ENCODE measurements at places on chromosomes 4 and X.

- no peak for DNase-seq
Observed at GRCh38 chr4:169032883-169033645, 23.0 kb upstream of the CBR4 start.

GRCh38 chr4:147769386-147769785, 37.5 kb downstream of the ARHGAP10 start:
- no peak for DNase-seq

DNA sequence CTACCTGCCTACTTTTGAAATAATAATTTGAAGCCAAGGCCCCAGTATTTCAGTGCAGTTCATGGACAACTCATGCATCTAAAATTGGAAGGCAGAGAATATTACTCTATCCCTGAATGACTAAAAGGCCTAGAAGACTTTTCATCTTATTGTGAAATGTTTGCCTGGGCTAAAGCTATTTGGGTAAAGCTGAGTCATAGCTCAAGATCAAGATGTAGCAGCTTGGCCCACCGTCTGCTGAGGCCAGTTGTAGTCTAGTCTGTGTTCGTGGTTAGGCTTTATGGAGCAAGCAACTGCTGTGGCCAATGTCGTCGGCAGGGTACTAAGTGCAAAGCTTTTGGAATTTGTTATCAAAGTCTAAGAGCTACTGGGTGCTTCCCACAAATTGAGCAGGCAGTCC, 929.1 kb downstream of the RAB28 start:
- DNase-seq, result no peak

DNA sequence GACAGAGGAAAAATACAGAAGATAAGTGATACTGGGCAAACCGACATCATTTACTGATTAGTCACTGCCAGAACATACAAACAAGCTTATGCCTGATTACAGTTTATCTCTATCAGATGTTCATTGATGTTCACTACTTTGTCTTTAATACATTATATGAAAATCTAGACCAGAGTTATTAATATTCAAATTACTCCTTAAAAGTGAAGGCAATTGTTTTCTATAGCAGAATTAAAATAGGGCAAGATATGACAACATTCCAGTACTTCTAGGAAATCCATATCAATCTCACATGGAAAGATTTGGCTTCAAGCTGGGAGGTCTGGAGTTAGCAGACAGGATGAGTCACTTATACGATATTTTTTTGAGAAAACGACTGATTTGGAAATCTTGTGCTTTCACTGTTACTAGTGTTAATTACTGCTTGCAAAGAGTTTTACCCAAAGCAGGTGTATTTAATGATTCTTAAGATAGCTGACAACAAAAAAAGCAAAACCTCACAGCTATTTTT, 31.8 kb downstream of the HPGD start:
- DNase-seq, result no peak

- no peak for DNase-seq
Observed at GRCh38 chr4:66223068-66223703, 552.9 kb upstream of the EPHA5 start.

- no peak for DNase-seq
Observed at GRCh38 chr4:147535124-147535523, 54.2 kb downstream of the EDNRA start.

DNA sequence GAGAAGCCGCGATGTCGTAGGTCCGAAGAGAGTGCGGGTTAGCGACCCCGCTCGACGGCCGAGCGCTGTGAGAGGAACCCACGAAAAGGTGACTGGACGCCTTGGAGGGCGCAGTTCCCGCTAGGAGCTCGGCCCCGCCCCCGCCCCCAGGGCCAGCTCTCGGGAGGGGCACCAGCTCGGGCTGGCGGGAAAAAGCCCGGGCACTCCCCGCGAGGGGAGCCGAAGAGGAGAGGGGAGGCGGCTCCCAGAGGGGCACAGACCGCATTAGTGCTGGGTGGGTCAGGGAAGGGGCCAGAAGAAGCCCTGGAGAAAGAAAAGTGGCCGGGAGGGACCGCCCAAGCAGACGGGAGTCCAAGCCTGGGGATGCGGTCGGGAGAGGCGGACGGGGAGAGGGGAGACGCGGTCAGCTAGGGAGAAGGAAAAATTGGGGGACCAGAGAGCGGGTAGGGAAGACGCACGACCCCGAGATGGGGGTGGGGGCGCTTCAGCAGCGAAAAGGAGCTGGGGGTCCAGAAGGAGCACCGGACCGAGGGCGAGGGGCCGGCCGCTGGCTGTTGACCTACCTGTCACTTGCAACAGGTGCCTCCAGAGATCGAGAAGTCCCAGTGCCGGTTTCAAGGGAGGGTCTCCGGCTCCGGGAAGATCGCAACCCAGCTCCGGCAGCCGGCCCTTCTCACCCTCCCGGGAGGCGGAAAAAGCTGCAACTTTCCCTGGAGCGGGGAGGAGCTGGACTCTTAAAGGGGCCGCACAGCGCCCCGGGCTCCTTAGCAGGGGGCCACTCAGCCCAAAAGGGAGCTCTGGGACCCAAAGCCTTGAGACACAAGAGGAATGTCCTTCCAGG, at the start of gene SYTL4:
TSS of gene SYTL4 (minus strand) at position 681 of the 841 bp plus-strand sequence. CDS start 30,084 bp downstream, outside the sequence.
- DNase-seq, result peak; percentile 37

DNA sequence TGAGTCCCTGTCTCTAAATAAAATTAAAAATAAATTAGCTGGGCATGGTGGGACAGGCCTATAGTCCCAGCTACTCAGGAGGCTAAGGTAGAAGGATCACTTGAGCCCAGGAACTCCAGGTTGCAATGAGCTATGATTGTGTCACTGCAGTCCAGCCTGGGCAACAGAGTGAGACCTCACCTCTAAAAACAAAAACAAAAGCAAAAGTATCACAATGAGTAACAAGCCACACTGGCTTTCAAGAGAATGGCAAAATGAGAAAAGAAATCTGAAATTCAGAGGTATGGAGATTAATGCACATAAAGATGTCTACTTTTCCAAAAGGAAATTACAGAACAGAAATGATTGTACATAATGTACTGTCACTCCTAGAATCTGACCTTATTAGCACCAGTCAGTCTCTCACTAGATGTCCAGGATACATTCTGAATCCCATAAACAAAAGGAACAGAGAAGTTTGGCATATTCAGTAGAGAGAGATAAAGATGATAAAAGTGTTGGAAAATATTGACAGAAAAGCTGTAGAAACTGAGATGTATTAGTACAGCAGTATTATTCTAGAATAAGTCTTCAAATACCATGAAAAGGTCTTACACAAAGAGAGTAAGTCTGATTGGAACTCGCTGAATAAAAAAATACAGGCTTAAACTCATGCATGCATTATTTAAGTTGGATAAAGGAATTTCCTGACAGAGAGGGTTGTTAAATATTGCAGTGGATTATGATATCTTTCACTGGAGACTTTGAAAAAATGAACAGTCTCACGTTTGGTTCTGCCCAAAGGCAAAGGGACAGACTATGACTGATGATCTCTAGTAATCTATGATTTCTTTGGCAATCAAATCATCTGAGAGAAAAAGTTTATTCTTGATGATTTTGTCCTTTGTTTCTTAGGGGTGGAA, 102.5 kb downstream of the SH3RF1 start:
- DNase-seq, result no peak

GRCh38 chr4:151192556-151193235, 84.3 kb upstream of the PRSS48 start:
- no peak for DNase-seq

GRCh38 chr4:48484494-48485168, 1.5 kb downstream of the SLC10A4 start:
- no peak for DNase-seq

GRCh38 chrX:15786915-15787314, 3.4 kb upstream of the ZRSR2 start:
- DNase-seq, result no peak

DNA sequence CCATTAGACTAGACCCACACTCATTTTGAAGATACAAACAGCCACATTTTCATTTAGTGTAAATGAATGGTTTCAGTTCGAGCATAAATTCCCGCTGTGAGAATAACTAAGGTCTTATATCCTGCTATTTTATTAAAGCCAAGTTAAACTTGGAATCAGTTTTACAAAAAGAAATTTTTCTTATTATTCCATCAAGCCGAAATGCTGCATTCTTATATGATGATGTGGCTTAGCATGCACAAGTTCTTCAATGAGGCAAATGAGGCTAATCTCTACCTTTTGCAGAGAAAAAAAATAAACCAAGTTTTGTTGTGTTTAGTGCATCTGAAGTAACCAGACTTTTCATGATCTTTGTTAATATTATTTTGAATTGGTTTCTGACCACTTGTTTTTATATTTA, 953.9 kb upstream of the PCDH10 start:
- DNase-seq, result no peak

- no peak for DNase-seq
Observed at GRCh38 chrX:12239356-12240082, 101.2 kb downstream of the FRMPD4 start.

GRCh38 chr4:108943976-108944591, 181.2 kb upstream of the ETNPPL start:
- DNase-seq, result no peak

DNA sequence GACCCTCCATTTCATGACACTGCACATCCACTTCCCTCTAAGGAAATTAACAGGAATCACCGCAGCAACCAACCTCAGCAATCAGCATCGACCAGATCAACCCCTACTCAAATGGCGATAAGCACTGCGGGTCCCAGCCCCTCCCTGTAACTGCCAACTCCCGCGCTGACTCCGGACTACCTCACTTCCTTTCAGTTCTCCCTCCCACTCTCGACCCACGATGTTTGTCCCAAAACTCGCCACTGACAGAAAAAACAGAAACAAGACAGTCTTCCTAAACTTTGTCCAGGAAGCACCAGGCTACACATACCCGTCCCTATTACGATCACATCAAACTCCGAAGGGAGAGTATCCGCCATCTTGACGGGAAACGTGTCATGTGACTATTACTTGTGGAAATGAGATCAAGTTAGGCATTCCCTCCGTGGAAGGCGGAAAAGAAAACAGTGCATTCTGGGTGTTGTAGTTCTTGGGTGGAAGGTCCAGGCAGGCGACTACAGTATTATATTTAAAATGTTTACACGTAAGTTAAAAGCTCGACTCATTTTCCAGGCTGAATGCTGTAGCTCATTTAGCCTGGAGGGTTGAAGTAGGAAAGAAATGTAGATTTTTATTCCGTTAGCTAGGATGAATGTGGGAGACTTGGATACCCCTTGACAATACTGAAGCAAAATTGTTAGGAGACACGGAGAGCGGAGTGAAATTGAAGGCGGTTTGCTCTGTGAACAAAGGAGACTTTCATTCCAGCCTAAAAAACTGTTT, at the start of gene CHM:
TSS of gene CHM (minus strand) at position 385 of the 762 bp plus-strand sequence. CDS start at position 359, 26 bp downstream.
- peak; percentile 56 for DNase-seq

DNA sequence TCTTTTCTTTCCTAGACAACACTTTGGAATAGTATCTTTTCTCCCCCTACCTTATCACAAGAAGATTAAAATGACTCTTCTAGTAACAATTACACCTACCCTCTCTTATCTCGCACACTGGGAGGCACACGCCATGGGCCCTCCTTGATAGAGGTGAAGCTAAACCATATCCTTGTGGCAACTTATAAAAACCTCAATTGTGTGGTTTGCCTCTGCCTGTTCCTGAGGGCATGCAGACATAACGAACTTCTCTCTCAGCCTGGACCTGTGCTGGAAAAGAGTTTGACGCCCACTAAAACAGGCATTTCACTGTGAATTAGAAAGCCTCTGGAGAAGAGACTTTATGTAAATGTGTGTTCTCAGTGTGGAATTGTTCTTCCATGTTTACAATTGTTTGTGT, 141.2 kb downstream of the NDST3 start:
- DNase-seq, result no peak

- peak; percentile 61 for DNase-seq
Observed at GRCh38 chrX:68995780-68996551, 167.1 kb downstream of the EFNB1 start.

- no peak for DNase-seq
Observed at GRCh38 chr4:94346541-94346940, 3.9 kb upstream of the HPGDS start.

GRCh38 chr4:120202222-120202621, 135.6 kb upstream of the MAD2L1 start:
- no peak for DNase-seq

- DNase-seq, result no peak
Observed at GRCh38 chr4:87045659-87046058, 110.8 kb downstream of the AFF1 start.

GRCh38 chrX:115399306-115399705, 109.8 kb downstream of the LUZP4 start:
- no peak for DNase-seq

GRCh38 chrX:65576160-65576559, 41.6 kb upstream of the LAS1L start:
- no peak for DNase-seq

GRCh38 chr4:139522457-139522856, 33.6 kb downstream of the SETD7 start:
- no peak for DNase-seq

- no peak for DNase-seq
Observed at GRCh38 chr4:143375326-143376073, 38.8 kb downstream of the GAB1 start.

DNA sequence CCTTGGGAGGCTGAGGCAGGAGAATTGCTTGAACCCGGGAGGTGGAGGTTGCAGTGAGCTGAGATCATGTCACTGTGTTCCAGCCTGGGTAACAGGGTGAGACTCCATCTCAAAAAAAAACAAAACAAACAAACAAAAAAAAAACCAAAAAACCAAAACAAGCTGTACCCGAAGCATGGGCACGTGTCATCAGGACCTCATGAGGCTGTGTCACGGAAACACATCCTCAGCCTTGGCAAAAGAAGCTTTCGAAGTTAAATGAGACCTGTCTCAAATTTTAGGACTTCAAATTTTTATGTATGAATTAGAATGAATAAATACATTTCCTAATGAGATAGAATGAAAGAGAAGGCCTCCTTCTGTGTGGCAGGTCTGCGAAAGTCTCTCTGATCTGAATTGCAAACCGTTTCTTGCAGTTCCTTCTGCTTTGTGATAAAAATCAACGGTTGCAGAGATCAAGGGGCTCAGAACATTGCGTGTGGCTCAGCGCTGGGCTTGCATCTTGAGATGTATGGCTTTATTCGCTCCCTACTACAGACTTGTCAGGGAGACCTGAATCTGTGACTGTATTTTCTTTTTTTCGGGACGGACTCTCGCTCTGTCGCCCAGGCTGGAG, 19.5 kb upstream of the CRLF2 start:
- no peak for DNase-seq

DNA sequence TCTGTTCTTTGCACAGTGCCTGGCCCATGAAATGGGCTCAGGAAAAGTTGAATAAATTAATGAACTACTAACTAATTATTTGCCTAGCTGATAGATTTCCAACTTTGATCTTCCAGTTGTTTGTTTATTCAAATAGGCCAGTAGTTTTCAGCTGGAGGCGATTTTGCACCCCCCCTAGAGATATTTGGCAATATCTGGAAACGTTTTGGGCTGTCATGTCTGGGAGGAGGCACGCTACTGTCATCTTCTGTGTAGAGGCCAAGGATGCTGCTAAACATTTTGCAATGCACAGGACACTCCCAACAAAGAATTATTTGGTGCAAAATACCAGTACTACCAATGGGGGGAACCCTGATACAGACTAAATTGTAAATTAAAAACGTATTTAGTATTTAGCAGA, 81.9 kb downstream of the VCX2 start:
- no peak for DNase-seq

GRCh38 chr4:123976819-123977218, 580.2 kb downstream of the SPRY1 start:
- DNase-seq, result no peak

DNA sequence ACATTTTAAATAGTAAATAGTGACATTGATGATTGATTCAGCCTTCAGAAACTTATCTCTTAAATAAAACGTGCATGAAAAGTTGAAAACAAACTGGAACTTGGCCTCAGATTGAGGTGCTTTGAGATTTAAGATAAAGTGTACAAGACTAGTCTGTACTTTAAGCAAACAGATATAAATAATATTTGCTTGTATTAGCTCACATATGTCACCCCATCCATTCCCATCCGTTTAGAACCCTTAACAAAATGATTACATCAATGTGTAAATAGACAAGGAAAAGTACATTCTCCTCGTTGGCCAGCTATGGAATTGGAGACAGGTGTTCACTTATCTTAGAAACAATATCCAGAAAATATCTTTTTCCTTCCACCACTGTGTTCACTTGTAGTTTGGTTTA, 130.8 kb downstream of the BANK1 start:
- no peak for DNase-seq

All from left cardiac atrium (tissue), 4 donors.